Activated naive CD8-positive, alpha-beta T cell treated with anti-CD3 and anti-CD28 coated beads, Interleukin-2, amount 50 U/mL, for 24 hours (primary cell): ENCODE measurements at places on chromosomes 6 and 20.

GRCh38 chr20:53282217-53282955 is 310.2 kb downstream of the TSHZ2 start:
- DNase-seq, result no peak

DNA sequence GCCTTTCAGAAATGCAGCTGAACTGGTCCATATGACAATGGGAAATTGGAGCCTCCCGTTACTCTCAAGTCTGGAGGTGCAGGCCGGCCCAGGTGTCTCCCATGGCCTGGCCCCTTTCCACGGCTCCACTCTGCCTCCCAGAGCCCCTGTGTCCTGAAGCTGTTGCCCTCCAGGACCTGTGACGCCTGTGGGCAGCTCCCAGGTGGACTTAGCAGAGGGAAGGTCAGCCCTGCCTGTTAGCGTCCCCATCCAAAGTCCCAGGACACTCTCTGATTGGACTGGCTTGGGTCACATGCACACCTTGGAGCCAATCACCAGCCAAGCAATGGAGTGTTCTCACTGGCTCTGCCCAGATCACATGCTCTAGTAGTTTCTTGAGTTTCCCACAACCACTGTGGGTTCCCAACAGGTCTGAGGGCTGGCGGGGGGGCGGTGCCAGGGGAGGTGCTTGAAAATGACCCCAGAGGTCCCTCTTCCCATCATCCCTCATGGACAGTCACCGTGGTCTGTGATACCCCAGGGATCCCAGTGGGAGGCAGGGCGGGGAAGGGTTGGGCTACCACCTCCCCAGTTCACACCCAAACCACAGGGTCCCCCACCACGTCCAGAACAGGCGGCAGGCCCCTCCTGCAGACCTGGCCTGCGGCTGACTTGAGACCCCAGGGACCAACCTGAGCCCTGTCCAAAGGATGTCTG is 135.6 kb downstream of the TAF4 start:
- DNase-seq, result no peak

DNA sequence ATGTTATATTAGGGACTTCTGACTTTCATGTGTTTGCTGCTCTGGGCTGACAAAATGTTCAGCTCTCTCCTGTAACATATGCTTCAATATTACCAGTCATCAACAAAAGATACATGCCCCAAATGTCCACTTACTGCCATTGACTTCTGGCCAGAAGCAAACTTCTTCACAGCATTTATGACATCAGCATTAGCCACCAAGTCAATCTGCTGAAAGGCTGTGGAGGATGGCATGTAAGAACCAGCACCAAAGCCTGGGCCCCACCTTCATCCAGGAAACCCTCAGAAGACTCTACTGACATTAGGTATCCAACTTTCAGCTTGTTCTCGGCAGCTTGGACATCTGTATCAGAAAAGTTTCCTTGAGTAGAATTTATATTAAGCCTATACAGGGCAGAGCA is 595.5 kb downstream of the COL12A1 start:
- DNase-seq, result no peak

- DNase-seq, result no peak
These were observed 99.0 kb upstream of the IYD start for GRCh38 chr6:150269857-150270223.

GRCh38 chr6:66128656-66129055 is 421.6 kb upstream of the EYS start:
- DNase-seq, result no peak

DNA sequence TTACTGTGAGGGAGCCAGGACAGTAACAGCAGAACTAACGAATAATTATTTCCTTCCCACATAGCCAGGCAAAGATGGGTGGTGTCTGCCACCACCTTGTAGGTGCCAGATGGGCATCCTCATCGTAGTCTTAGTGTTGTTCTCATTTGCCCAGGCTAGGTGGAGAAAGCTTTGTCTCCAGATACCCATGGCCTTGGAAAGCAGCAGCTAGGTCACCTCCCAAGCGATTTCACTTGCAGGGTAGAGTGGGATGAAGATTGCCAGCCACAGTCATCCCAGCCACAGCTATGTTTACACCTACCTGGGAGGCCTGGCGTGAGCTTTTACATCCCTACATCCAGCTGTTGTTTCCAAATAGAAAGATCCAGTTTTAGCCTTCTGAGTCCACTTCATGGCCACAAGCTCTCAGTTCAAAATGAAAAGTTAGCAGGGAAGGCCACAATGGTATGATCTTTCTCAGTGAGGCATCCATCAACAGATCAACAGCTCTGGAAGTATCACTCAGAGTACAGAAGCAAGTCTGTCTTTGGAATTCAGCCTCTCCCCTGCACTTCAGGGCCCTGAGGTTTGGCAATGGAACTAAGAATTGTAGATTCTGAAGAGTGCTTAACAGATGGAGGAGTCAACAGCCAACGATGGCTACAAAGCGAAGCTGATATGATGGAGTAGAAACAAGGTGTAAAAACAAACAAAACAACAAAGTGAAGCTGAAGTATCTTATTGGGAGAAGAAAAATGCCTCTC is 11.0 kb upstream of the SNRPC start:
- no peak for DNase-seq

DNA sequence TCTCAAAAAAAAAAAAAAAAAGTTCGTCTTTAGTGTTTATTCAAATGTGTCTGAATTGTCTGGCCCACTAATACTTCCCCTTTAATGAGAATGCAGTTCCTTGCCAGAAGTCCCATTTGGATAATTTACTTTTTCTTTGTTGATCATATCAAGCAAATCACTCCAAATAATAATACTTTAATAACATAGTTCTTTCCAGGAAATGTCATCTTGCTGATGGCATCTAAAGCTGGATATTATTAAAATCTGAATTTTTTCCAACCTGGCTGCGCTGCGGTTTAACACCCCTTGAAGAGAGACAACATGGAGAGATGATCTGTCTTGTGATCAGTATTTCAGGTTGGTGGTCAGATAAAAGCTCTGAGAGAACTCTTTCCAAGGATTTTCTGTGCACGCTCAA is 111.2 kb upstream of the CNKSR3 start:
- DNase-seq, result no peak

GRCh38 chr6:158303210-158303731 is 9.0 kb upstream of the TULP4 start:
- no peak for DNase-seq

GRCh38 chr20:6993011-6993410 is 225.5 kb downstream of the BMP2 start:
- no peak for DNase-seq

GRCh38 chr20:49846206-49846807 is 33.7 kb downstream of the SLC9A8 start:
- DNase-seq, result peak; percentile 57

GRCh38 chr6:25685251-25685650 is 33.2 kb downstream of the SCGN start:
- no peak for DNase-seq

- DNase-seq, result no peak
These were observed 424.5 kb downstream of the GRIK2 start for GRCh38 chr6:101818051-101818450.

- no peak for DNase-seq
These were observed 25.3 kb downstream of the CEBPB start for GRCh38 chr20:50215926-50216325.

- no peak for DNase-seq
These were observed 4.3 kb downstream of the E2F1 start for GRCh38 chr20:33681728-33682353.

GRCh38 chr20:10861090-10861489 is 187.3 kb upstream of the JAG1 start:
- no peak for DNase-seq

DNA sequence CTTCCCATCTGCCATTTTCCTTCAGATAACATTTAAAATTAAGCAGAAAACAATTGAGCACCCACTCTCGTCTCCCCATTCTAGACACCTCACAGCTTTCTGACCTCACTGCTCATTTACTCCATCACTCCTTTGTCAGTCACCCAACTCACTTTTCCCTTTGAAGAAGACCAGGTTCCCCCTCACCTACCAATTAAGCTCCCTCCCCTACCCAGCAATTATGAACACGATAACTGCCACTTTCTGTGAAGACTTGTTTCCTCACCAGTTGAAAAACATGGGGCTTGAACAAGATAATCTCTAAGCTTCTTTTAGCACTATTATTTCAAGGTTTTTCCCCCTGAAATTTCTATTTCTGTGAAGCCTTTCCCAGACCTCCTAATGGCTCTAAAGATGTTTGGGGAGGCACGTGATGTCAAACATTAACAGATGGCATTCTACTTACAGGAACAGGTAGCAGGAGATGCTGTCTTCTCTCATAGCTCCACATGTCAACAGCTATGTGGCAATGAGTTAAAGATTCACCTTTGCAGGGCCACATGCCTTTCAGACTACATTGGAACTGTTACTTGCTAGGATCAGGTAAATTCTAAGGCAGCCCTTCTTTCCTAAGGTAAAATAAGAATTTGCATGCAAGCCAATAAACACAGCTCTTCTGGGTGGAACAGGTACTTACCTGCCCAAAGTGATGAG is 24.8 kb upstream of the SLA2 start:
- DNase-seq, result no peak

DNA sequence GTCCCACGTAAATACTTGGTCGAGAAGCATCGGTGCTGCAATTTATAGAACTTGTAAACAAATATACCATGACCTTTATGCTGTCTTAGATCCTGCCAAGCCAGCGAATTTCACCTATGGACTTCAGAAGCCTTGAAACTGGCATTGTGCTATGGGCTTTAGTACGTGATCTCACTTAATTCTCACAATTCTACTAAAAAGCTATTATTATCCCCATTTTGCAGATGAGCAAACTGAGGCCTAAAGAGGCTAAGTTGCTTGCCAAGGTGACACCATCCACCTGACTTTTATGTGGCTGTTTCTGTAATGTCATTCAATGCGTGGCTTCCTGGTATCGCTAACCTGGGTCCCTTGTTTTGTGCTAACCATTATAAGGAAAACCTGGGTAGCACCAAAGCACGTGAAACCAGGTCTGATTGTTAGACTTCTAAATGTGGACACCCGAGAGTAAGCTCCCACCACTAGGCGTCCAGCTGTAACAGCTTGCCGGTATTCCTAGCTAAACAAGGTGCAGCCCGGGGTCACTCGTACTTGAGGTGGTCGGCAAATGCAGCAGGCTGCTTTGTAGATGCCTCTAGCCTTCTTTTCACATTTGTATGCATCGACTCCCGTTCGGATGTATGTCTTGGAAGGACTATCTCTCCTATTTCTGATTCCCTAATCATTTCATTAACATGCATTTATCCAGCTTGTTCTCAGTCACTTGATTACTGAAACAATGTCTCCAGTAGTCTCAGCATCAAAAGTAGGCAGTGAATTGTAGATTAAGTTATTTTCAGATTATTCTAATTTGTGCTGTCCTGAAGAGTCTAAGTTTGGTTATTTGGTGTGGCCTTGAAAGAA is 1.1 kb downstream of the SYNJ2 start:
- DNase-seq, result no peak
